Cardiac septum (tissue), 1 donor: ENCODE measurements at places on chromosomes 5 and 9.

GRCh38 chr5:162429142-162429541 is 361.6 kb downstream of the GABRG2 start:
- no peak for DNase-seq

DNA sequence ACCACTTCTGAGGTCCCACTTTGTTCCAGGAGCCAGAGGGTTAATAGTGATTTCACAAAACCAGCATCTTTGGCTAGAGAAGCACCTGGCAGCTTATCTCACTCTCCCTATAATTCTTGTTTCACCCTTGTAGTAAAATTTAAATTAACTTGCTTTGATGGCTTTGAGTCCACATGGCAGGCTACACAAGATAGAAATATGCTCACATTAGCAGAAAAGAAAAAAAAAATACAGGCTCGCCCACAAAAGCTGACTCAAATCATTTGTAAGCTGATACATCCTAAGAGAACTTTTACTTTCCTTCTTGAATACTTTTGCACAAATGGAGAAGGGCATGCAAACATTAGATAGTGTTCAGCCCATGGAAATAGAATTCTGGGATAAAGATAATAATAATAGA is 36.2 kb downstream of the TNFSF15 start:
- DNase-seq: no peak

GRCh38 chr5:51203598-51203997 is 179.7 kb upstream of the ISL1 start:
- no peak for DNase-seq

- no peak for DNase-seq
Measured at GRCh38 chr5:124140060-124140459, 606.4 kb downstream of the ZNF608 start.

DNA sequence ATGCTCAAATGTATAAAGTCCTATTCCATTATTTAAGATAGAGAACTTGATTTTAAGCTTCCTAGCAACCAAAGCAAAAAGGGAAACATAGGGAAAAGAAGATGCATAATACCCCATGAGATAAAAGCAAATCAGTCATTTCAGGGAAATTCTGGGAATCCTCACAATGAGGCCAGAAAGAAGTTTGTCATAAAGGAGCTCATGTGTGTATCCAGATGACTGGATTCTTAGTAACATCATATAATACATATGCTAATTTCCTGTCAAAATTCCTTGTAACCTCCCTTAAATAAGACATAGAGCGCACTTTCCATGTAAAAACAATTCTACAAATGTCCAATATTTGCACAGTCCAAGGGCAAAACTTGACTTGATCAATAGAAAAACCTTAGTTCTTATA is 411.0 kb upstream of the WWC1 start:
- DNase-seq: no peak

DNA sequence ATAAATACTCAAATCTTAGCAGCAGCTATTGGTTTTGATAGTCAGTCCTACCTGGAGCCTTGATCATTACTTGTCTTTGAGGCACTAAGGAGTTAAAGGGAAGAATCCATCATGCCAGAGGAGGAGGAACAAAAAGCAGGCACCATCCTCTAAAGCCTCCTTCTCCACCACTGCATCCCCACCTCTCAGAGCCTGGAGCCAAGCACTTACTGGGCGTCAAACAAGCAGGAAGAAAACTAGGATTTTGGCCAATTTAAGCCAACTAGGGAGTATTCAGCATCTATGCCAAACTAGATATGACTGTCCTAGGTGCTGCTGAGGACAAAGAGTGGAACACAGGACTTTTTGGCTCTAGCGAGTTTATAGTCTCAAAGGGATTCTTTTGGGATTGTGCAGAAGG is 152.5 kb downstream of the PPP2R2B start:
- DNase-seq: no peak

DNA sequence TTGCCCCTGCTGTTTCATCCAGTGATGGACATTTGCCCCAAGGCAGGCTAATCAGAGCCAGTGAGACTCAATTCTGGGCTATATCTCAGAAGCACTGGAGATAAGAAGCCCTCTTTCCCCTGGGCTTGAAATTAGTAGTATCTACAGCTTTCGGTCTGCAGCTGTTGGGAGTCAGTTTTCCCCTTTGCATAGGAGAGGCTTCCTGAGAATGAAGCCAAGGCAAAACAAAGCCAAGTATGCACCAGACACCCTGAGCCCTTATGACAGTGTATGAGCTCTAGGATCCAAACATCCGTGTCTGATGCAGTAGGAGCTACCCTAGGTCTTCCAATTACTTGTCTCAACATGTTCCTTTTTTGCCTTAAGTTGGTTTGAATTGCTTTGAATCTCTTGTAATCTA is 79.2 kb upstream of the PANK3 start:
- DNase-seq: no peak

DNA sequence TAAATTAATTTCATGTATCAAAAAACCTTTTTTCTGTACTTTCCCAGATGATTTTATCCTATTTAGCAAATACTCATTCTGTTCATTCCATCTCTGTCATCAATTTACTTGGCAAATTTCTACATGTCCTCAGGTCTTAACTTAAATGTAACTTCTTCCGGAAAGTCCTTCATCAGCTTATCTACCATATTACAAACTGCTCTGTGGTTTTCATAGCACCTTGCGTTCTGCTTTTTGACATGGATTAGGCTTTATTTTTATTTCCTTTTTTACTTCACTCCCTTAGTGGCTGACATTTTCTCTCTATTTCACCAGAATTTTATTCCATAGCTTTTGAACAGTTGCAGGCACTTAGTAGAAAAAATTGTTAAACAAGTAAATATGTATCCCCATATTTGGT is 1040.8 kb downstream of the TAF11L14 start:
- no peak for DNase-seq

DNA sequence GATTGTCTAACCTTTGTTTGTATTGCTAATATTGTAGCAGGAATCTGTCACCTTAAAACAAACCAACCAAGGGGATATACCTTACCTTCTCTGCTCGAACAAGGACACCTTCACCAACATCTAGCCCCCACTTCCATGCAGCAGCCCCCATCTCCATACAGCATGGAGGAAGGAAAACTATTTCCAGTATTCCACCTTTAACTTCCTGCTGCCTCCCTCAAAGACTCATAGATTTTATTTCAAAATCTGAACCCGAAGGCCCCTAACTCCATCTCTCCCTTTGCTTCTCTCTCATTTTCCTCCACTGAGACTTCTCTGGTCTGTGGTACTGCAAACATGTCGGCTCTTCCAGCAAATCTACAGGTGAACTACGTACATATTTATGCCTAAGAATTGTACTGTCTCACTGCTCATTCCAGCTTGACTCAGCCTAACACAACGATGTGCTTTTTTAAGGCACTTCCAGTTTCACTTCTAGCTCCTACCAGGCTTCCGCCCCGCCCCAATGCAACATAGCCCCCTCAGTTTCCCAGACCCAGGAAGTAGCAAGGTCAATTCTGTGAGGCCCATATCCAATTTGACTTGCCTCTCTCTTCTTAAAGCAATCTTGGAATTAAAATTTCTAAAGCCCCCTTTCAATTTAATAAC is 70.7 kb upstream of the RNF38 start:
- no peak for DNase-seq

GRCh38 chr9:99712214-99712613 is 109.5 kb upstream of the NR4A3 start:
- no peak for DNase-seq

- DNase-seq: no peak
Measured at GRCh38 chr5:157602505-157602904, 26.9 kb upstream of the ADAM19 start.

- no peak for DNase-seq
Measured at GRCh38 chr5:61906820-61907219, 399.2 kb upstream of the KIF2A start.

- no peak for DNase-seq
Measured at GRCh38 chr9:112784020-112784785, 33.6 kb downstream of the SNX30 start.

DNA sequence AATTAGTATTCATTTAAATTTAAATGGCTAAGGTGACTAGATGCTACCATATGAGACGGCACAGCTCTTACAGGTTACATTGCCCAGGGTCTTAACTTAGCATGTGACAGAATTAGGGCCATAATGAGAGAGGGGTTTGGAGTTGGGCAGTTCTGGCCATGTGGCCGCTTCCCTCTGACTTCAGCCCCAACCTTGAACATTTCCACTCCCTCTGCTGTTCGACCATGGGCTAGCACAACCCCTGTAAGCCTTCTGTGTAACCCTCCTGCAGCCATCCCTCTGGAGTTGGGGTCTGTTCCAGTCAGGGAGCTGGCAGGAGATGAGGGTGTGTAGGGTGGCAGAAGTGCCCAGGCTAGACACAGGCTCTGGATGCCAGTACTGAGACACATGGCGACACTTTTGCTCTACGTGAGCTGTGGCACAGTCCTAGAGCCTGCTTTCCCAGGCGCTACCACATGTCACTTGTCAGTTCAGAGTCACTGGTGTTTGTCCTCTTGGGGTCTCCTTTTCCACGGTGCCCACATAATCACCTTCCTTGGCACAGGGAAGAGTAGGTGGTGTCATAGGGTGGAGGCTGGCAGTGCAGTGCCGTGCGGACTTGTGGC is 128.7 kb upstream of the PITX1 start:
- no peak for DNase-seq

GRCh38 chr5:61279725-61280124 is 52.3 kb upstream of the ZSWIM6 start:
- no peak for DNase-seq

DNA sequence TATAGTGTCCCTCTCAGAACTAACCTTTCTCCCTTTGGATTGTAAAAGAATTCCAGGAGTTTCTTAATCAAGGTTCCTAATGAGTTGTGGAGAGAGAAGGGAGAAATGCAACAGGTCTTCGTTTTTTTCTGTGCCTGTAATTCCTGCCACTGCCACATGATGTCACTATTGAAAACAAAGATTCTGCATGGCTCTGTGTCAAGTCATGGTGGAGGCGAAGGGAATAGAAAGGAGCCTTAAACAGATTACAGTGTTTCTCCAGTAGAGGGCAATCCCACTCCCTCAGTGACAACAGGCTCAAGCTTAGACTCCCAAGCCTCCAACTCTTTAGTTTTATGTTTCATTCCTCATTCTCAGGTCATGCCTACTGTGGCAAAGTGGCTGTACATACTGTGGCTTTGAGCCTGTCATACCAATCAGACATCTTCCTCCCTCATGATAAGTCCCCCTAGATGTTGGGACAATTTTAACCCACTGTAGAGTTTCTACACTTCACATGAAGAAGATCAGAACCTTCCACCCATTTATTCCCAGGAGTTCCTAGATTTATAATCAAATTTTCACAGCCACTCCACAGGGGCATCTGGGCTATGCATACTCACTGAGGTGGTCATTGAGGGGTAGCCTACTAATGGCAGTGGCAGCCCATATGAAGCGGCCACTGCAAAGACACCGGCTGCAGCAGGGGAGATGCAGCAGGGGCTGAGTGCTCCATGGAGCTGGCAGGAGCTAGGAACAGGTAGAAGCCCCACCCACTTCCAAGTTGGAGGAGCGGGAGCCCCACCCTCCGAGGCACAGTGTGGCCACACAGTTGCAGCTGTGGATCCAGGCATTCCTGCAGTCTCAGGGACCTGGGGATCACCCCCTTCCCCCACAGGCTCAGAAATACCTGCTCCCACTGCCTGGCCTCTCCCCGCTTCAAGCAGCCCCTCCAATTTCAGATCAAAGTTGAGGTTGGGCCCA is 97.4 kb upstream of the TRIM32 start:
- DNase-seq: no peak

DNA sequence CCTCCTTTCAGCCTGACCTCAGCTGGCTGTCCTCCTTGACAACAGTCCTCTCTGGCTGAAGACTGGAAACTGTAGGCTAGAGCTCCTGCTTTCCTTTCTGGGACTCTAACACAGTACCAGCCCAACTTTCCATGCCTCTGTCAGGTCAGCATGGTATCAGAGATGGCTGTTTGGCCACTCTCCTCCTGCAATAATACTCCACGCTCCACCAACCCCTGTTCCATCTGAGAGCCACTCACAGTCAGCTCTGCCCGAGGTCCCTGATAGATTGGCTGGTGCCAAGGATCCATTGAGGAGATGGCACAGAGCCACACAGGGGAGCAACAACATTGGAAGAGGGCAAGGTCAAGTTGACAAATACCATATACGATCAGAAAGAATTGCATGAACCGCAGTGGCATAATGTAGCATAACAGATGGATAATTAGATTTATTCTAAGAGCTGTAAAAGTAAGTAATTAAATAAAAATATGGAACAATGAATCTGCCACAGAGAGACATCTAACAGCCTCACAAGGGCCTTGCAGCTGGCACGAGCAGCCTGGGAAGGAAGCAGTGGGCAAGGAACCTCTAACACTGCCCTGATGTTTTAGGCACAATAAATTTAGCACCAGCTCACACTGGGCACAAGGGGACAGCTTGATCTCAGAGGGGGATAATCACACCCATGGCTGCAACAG is 94.3 kb upstream of the LRRTM2 start:
- DNase-seq: no peak

DNA sequence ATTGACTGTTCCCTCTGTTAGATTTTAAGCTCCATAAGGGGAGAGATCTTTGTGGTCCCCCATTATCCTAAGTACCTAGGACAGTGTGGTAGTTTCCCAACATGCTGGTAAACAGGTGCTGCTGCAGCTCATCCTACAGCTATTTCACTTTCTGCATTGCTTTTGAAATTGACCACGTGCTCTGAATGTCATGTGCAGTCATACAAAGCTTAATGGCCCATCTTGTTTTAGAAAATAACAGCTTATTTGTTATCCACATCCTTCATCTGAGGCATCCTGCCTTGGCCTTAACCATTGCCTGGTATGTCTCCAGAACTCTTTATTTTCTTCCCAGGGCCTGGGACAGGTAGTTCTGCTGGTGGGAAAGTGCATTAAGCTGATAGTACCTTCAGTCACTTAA is 14.7 kb downstream of the PIK3R1 start:
- DNase-seq: no peak

- DNase-seq: no peak
Measured at GRCh38 chr5:78549043-78549442, 99.5 kb downstream of the LHFPL2 start.

DNA sequence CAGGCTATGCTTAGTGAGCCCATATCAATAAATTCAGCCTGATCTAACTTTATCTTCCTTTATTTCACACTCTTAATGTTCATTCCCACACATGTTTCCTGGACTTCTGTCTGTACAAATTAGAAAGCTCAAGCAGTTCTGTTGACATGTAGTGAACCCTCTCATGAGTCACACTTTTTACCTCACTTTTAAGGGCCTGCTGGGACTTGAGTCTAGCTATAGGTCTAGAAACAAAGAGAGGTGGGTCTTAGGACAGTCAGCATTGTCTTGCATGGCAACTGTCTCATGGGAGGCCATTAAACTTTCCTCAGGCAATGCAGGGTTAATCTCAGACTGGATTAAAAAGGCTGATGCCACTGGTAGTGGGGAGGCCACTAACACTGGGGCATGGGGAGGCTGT is 8.6 kb upstream of the CCNH start:
- DNase-seq: no peak
